Prostate gland (tissue), 2 donors: ENCODE measurements at places on chromosomes 11 and 22. TPM values are rescaled to one million over a fixed set of nuclear protein-coding genes. Genes with fewer than 3 reads are reported as not detected.

The TRIM49 gene
- total RNA-seq, result not detected

The RIC3 gene
- 25.0 TPM for total RNA-seq

The NLRP14 gene
- total RNA-seq, result 1.1 TPM

The PRR33 gene
- total RNA-seq, result not detected

- no peak for DNase-seq
Measured at GRCh38 chr11:1064167-1064566, 10.5 kb upstream of the MUC2 start.

DNA sequence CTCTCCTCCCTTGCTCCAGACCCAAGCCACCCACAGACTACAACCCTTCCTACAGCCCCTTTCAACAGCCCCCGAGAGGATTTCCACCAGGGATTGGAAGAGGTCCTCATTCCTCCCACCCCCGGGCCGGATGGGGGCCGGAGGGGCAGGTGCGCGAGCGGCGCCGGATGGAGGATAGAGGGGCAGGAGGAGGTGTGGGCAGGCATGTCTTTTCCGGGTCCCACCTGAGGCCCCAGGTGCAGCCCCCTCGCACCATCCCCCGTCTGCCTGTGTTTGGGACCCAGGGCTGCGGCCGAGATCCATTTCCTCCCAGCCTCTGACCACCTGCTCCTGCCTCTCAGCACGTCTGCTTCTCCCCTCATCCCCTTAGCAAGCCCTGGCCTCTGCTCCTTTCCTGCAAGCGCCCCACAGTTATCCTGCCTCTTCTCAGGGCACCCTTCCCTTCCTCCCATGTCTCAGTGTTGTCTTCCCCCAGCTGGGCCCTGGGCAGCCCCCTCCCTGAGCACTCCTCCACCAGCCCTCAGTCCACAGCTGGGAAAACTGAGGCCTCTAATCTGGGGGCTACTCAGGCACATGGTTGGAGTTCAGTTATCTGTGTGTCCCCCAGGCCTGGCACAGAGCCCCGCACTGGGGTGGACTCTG is 19.3 kb upstream of the CBX7 start:
- DNase-seq, result no peak

DNA sequence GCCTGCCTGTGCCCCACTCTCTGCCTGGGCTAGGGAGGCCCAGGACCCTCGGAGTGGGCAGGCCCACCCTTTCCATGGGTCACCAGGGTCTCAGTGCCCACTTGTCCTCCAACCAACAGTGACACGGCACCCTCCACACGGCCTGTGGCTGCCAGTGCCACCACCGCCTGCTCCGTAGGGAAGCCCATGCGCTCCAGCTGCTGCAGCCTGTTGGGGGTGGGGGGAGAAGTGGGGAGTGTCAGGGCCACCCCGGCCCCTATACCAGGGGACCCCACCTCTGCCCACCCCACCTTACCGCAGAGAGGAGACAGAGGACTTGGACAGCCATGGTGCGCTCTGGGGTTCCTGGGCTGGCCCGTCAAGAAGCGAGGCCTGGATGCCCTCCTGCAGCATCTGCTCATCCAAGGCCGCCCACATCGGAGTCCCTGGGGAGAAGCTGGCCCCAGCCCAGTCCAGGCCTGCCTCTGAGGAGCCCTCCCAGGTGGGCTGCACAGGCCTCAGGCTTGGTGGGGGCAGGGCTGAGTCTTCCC is 7.7 kb downstream of the RHBDD3 start:
- DNase-seq, result no peak

GRCh38 chr11:1295591-1295990 is 13.8 kb downstream of the TOLLIP start:
- no peak for DNase-seq

GRCh38 chr11:78033040-78033439 is 10.0 kb upstream of the KCTD14 start:
- no peak for DNase-seq

DNA sequence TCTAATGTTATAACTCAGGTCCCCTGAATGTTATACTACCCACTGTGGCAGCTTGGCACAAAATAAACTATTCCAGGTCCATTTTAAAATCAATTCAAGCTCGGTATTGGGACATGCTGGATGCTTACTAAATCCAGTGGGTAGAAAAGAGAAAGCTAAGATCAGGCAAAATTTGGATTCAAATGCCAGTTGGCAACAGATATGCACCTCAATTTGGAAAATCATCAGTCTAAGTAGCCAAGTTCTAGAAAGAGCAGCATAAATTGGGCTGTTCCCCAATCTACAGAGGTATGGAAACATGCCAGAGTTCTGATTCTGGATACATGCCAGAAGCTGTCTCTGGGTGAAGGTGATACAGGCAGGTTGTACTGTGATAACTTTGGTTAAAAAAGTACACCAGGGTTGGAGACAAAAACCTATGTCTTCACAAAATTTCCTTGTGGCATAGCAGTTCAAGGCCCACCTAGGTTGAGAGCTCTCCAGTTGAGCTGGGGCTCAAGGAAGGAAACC is 427.8 kb downstream of the LRRC4C start:
- DNase-seq, result no peak

DNA sequence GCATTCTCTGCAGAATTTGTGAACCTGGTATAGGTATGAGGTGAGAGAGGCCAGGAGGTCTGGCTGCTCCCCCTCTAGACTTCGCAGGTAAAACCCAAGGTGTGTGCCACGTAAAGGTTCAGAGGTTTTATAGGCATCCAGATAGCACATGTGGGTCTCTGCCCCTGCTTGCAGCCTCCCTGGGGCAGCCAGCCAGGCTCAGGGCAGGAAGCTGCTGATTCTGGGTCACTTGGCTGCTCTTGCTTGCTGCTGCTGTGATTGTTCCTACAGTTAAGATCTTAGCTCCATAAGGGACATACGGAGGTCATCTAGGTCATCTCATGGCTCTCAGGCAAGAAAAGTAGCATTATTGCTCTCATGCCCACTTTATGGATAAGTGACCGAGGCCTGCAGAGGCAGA is 30.2 kb downstream of the ZBTB16 start:
- DNase-seq, result no peak

DNA sequence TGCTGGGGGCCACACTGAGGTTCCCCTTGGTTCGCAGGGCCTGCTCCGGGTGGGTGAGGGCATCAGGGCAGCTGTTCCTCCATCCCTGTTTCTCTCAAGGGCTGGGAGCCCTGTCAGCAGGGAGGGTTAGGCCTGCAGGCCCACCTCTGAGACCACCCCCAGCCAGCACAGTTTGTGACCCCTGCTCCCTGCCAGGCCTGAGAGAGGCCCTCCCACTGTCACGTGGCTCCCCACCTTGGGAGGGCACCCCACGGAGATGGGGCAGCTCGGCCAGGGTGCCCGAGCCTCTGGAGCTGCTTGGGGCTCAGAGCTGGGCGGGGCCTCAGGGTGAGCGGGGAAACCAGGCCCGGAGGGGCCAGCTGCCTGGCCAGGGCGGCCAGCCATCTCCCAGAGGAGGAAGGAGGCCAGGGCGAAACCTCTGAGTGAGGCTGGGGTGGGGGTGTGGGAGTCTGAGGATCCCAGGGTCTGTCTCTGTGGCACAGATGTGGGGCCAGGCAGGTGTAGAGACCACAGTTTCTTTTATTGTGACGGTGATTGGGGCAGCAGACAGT is 2.5 kb upstream of the INS start:
- no peak for DNase-seq

DNA sequence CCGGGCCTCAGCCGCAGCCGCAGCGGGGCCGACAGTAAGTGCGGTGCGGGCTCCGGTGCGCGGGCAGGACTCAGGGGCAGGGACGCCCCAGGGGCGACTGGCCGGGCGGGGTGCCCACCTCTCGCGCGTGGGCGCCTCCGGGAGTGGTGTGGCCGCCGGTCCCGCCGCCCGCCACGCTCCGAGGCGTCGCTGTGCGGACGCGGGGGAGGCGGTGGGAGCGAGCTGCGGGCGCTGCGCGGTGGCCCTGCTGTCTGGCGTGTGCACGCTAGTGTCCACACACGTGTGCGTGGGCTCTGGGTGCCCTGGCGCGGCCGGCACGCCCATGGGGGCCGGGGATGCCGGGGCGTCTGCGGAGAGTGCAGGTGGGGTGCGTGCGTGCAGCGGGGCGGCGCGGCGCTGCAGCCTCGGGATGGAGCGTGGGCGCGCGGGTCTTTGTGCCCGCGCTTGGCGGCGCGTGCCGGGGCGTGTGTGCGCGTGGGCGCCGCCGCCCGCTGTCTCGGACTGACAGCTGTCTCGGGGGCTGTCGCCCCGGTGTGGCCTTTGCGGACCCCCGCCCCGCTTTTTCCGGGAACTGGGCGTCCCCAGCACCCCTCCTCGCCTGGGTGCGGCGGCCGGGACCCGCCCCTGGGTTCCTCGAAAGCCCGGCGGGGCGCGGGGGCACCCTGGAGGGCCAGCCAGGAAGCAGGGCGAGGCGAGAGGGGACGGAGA is 804 bp downstream of the KCNK4 start:
- DNase-seq, result no peak

- DNase-seq, result no peak
Measured at GRCh38 chr22:25064894-25065560, 112.5 kb downstream of the KIAA1671 start.

GRCh38 chr11:117228091-117228490 is 3.8 kb downstream of the PCSK7 start:
- DNase-seq, result no peak

- DNase-seq, result no peak
Measured at GRCh38 chr22:29463629-29464028, 16.4 kb upstream of the NEFH start.

DNA sequence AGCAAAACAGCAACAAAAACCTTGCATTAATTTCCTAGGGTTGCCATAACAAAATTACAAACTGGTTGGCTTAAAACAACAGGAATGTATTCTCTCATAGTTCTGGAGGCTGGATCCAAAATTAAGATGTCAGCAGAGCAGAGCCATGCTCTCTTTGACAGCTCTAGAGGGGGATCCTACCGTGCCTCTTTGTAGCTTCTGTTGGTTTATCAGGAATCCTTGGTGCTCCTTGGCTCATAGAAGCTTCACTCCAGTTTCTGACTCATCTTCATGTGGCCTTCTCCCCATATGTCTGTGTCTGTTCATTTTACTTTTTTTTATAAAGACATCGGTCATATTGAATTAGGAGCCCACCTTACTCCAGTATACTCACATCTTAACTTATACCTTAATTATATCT is 90.5 kb upstream of the POU2AF2 start:
- DNase-seq, result no peak

DNA sequence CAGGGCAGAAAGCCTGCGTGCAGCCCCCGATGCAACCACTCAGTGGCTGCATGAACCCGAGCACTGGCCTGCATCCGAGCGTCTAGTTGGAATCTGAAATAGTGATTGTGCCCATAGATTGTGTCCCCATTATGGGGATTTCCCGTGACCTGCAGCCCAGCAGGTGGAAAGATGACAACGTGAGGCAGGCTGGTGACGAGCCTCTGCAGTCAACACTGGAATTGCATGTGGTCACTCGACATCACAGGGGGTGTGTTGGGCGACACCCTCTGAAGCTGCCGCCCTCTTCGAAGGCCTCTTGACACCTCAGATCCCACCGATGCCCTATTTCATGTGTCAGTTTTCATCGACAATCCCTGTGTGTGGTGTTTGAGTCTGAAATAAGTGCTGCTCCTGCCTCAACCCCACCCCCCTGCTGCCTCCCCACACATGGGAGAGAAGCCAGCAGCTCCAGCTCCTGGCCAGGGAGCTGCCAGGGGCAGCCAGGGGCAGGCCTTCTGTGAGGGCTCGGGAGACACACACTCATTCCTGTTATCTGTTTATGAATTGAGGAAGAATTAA is 172.0 kb upstream of the B3GAT1 start:
- no peak for DNase-seq

- DNase-seq, result no peak
Measured at GRCh38 chr11:102419181-102419580, 33.4 kb downstream of the TMEM123 start.

DNA sequence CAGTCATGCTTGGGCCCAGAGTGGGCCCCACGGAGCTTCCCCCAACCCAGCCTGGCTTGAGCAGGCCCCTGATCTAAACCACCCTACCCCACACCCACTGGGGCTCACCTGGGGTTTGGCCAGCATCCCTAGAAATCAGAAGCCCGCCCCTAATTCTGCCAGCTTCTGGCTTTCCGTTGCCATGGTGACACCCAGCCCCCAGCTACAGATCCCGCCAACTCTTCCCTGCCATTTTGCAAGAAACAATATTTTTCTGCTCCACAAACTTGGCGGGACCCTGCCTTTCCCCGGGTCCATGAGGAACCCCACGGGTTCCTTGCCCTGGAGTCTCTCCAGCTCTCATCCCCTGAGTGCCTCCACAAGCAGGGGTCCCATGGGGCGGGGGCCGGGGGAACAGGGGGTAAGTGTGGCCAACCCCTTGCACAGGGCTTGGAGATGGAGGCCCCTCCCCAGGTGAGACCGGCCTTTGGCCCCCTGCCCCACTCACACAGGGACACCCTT is 90.0 kb downstream of the CDKN1C start:
- no peak for DNase-seq

- peak; percentile 43 for DNase-seq
Measured at GRCh38 chr11:96168623-96169022, 174.4 kb downstream of the MAML2 start.

- DNase-seq, result no peak
Measured at GRCh38 chr11:109697140-109697843, 275.3 kb downstream of the C11orf87 start.

- DNase-seq, result no peak
Measured at GRCh38 chr22:29578462-29579200, 2.3 kb downstream of the NIPSNAP1 start.

DNA sequence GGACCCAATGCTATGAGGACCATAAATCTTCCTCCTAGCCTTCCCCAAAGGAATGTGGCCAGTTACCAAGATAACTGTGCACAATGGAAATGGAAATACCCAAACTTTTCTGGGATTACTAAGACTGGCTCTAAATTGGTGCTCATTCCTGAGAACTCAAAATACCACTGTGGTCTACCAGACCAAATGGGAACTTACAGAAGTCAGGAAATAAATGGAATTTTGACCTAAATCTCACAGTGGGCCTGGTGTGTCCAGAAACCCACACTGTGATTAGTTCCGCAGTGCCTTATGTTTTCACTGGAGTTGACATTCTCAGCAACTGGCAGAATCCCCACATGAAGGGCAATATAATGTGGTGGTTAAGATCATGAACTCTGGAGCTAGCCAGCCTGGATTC is 99.4 kb upstream of the ZC3H12C start:
- no peak for DNase-seq

DNA sequence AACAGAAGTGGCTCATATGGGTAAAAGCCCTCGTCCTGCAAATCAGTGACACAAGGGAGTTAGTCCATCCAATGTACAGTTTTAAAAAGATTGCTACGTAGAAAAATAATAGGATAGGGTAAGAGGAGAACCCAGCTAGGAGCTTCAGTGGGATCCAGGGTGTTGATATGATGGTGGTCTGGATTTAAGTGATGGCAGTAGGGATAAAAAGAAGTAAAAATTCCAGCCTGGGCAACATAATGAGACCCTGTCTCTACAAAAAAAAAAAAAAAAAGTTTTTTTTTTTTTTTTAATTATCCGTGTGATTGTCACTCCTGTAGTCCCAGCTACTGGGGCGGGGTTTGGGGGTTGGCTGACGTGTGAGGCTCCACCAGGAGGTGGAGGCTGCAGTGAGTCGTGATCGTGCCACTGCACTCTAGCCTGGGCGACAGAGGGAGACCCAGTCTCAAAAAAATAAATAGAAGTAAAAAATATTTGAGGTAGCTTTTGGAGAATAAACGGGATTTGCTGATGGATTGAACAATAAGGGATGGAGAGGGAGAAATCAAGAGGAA is 7.0 kb upstream of the L3MBTL2 start:
- no peak for DNase-seq

- no peak for DNase-seq
Measured at GRCh38 chr11:9208726-9209501, 56.2 kb downstream of the DENND5A start.

- DNase-seq, result no peak
Measured at GRCh38 chr11:17010851-17011420, 3.3 kb downstream of the PLEKHA7 start.

GRCh38 chr11:102268985-102269470 is 48.3 kb upstream of the BIRC3 start:
- DNase-seq, result no peak
